ENCODE measurements at places on chromosomes 5 and 9. TPM values are rescaled to one million over a fixed set of nuclear protein-coding genes. Genes with fewer than 3 reads are reported as not detected.

DNA sequence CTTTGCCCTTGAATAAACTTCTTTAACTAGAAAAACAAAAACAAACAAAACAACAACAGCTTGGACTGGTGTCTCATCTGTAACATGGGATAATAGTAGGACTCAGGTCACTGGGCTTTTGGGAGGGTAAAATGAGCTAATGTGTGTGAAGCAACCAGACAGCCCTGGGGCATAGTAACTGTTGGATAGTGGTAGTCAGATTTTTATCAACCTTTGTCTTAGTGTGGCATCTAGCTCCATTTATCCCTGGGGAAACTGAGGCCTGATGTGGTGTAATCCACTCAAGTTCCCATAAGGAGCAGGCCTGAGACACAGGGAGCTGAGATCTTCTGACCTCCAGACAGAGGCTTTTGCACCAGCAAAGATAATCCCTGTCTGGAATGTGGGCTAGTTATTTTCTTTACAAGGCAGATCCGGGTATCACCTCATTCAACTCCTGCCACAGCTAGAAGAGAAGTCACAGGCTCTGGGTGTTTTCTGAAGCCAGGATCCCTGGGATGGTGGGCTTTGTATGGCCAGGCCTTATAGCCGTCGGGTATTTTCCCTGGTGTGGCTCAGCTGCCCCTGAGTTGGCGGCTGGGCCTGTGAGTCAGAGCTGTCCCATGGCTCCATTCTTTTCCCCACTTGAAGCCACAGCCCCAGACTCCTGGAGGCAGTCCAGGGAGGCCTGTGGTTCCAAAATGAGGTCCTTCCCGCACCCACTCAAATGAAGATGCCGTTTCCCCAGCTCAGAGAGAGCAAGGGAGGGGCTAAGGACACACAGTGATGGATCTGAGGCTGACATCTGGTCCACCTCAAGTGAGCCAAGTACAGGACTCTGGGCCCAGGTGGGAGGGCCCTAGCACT is 26.1 kb upstream of the CSF1R start:
- peak overlapping the region; percentile 47 for H3K27ac ChIP-seq
- H3K27me3 ChIP-seq = no peaks in the 10 kb centered on the region
- no peaks in the 10 kb centered on the region for H3K36me3 ChIP-seq
- DNase-seq = no peak

GRCh38 chr5:120016717-120017382 is 387.5 kb downstream of the FAM170A start:
- no peaks in the 10 kb centered on the region for H3K36me3 ChIP-seq
- no peak for DNase-seq
- no peaks in the 10 kb centered on the region for H3K4me1 ChIP-seq
- H3K4me3 ChIP-seq = no peak overlapping the region
- no peaks in the 10 kb centered on the region for H3K27me3 ChIP-seq

GRCh38 chr5:71872311-71872864 is 153.3 kb downstream of the CARTPT start:
- no peaks in the 10 kb centered on the region for H3K36me3 ChIP-seq
- no peaks in the 10 kb centered on the region for H3K27me3 ChIP-seq

GRCh38 chr5:126988021-126988569 is 42.3 kb downstream of the MARCHF3 start:
- no peak for DNase-seq
- H3K4me1 ChIP-seq = no peaks in the 10 kb centered on the region
- no peak overlapping the region for H3K4me3 ChIP-seq
- H3K27ac ChIP-seq = no peak overlapping the region
- no peaks in the 10 kb centered on the region for H3K27me3 ChIP-seq
- no peaks in the 10 kb centered on the region for H3K36me3 ChIP-seq

GRCh38 chr9:127210851-127211730 is 53.5 kb upstream of the GARNL3 start:
- H3K36me3 ChIP-seq = peaks cover 68% of the 10 kb centered on the region
- no peaks in the 10 kb centered on the region for H3K27me3 ChIP-seq
- no peak for DNase-seq
- H3K4me3 ChIP-seq = no peak overlapping the region
- no peaks in the 10 kb centered on the region for H3K4me1 ChIP-seq
- H3K27ac ChIP-seq = no peak overlapping the region

DNA sequence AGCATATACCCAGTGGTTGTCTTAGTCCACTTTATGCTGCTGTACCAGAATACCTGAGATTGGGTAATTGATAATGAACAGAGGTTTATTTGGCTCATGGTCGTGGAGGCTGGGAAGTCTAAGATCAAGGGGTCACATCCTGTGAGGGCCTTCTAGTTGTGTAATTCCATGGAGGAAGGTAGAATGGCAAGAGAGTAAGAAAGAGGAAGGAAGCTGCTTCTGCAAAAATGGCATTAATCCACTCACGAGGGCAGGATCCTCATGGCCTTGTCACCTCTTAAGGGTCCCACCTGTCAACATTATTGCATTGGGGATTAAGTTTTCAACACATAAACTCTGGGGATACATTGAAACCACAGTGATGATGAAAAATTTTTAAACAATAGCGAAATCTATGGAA is 17.0 kb downstream of the BTNL8 start:
- no peaks in the 10 kb centered on the region for H3K4me1 ChIP-seq
- no peak overlapping the region for H3K4me3 ChIP-seq
- no peaks in the 10 kb centered on the region for H3K27me3 ChIP-seq
- H3K36me3 ChIP-seq = peaks cover 5% of the 10 kb centered on the region
- DNase-seq = no peak
- no peak overlapping the region for H3K27ac ChIP-seq

GRCh38 chr5:58358501-58359178 is 101.2 kb downstream of the PLK2 start:
- H3K27me3 ChIP-seq = no peaks in the 10 kb centered on the region
- H3K4me1 ChIP-seq = no peaks in the 10 kb centered on the region
- DNase-seq = no peak
- no peak overlapping the region for H3K4me3 ChIP-seq
- no peaks in the 10 kb centered on the region for H3K36me3 ChIP-seq

- no peaks in the 10 kb centered on the region for H3K4me1 ChIP-seq
- no peak overlapping the region for H3K27ac ChIP-seq
- DNase-seq = no peak
- no peaks in the 10 kb centered on the region for H3K27me3 ChIP-seq
- no peaks in the 10 kb centered on the region for H3K36me3 ChIP-seq
Measured at GRCh38 chr9:818958-819357, 22.5 kb upstream of the DMRT1 start.

GRCh38 chr5:154390096-154390495 is 55.7 kb upstream of the SAP30L start:
- no peak overlapping the region for H3K4me3 ChIP-seq
- H3K36me3 ChIP-seq = peaks cover 12% of the 10 kb centered on the region
- DNase-seq = no peak
- H3K27ac ChIP-seq = no peak overlapping the region
- no peaks in the 10 kb centered on the region for H3K27me3 ChIP-seq

- H3K4me3 ChIP-seq = no peak overlapping the region
- H3K36me3 ChIP-seq = no peaks in the 10 kb centered on the region
- H3K27me3 ChIP-seq = no peaks in the 10 kb centered on the region
- no peak for DNase-seq
Measured at GRCh38 chr9:471320-471719, 256.7 kb downstream of the DOCK8 start.

DNA sequence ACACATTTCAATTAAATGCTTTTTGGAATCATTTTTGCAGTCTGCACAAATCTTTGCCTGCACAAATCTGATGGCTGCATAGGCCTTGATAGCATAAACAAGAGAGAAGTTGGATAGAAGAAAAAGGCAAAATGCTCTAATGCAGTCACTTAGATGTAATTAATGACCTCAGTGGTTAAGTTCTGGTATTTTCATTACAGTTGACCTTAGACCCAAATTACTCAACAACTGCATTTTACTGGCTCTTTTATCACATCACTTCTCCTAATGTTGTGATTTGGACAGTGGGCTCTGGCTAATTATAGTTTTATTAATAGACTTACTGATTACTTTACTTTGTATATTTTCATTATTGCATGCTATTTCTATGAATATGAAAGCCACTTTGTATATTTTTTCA is 34.3 kb downstream of the NTRK2 start:
- H3K27me3 ChIP-seq = no peaks in the 10 kb centered on the region
- H3K4me1 ChIP-seq = no peaks in the 10 kb centered on the region
- H3K36me3 ChIP-seq = no peaks in the 10 kb centered on the region
- H3K27ac ChIP-seq = no peak overlapping the region
- no peak overlapping the region for H3K4me3 ChIP-seq

DNA sequence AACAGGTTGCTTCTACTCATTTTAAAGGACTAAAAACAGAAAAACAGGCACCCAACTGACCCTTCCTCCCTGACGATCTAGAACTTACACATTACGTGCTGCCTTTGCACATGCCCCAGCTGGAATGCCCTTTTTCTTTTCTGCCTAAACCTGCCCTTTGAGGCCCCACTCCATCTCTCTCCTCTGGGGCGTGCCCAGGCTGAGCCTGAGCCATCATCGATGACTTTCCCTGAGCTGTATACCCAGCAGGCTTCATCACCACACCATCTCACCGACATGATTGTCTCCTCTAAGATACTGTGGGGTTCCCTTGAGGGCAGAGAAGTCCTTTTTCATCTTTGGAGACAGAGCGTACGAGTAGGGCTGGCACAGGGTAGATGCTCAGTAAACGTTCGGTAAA is 24.1 kb upstream of the GABBR2 start:
- H3K4me3 ChIP-seq = no peak overlapping the region
- H3K4me1 ChIP-seq = no peaks in the 10 kb centered on the region
- no peak for DNase-seq
- no peak overlapping the region for H3K27ac ChIP-seq

DNA sequence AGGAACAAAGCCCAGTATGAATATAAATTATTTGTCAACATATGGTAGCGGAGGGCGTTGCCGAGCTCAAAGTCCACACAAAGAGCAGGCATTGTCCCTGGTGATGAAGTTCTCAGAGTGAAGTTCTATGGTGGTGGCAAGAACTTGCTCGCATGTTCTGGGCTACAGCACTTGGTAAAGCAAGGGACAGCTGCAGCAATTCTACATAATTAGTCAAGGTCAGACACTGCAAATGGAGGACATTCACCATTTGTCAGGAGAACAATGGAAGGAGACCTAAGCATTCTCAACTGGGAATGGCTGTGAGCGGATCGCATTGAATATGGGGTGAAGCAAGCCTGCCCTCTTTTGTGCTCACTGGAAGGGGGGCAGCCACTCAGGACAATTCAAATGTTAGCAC is 503.8 kb upstream of the ADAMTS16 start:
- H3K27ac ChIP-seq = no peak overlapping the region
- H3K4me3 ChIP-seq = no peak overlapping the region
- no peaks in the 10 kb centered on the region for H3K36me3 ChIP-seq
- DNase-seq = no peak
- H3K27me3 ChIP-seq = no peaks in the 10 kb centered on the region

DNA sequence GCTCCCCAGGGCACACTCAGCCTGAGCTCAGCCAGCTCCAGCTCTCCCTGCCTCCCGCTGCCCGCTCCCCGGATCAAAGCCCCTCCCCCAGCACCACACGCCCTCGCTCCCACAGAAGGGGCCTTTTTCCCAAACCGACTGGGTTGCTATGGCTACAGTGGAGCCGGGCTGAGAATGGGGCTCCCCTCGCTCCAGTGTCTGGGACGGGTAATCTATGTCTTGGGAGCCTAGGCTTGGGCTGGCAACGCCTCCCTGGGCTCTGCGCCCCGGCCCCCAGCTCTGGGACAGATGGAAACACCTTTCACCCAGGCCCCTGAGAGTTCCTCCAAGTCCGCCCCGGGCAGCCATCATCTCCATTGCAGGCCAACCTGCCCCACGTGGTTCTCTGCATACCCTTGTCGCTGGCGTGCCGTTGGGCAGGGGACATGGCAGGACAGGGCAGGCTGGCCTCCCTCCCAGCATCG is 29.6 kb downstream of the NOTCH1 start:
- H3K4me3 ChIP-seq = no peak overlapping the region
- peaks cover 11% of the 10 kb centered on the region for H3K36me3 ChIP-seq
- peaks cover 24% of the 10 kb centered on the region for H3K4me1 ChIP-seq
- no peaks in the 10 kb centered on the region for H3K27me3 ChIP-seq
- H3K27ac ChIP-seq = no peak overlapping the region

DNA sequence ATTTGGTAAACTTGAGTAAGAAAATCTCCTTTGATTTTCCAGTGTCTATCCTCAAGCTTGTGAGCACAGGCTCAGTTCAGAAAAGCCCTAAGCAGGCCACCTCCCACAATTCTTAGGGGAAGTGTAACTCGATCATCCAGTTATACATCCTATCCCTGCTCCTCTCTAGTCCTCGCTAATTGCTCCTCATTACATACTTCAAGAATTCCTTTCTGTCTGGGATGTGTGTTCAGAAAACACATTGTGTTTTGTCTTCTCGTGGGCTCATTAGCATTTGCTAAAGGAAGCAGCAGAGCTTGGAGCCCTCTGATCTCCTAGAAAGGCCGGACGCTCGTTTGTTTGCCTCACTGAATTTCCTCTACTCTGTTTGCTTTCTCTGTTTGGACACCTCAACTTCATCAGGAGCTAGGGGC is 268.2 kb upstream of the RFX3 start:
- H3K27ac ChIP-seq = no peak overlapping the region
- DNase-seq = peak; percentile 10
- H3K27me3 ChIP-seq = no peaks in the 10 kb centered on the region
- H3K4me3 ChIP-seq = no peak overlapping the region
- H3K4me1 ChIP-seq = peaks cover 4% of the 10 kb centered on the region
- no peaks in the 10 kb centered on the region for H3K36me3 ChIP-seq

- H3K4me3 ChIP-seq = no peak overlapping the region
- H3K36me3 ChIP-seq = peaks cover 16% of the 10 kb centered on the region
- DNase-seq = peak; percentile 21
- H3K4me1 ChIP-seq = no peaks in the 10 kb centered on the region
Measured at GRCh38 chr9:132372177-132373095, 17.6 kb upstream of the SETX start.

GRCh38 chr5:149981206-149981605 is 19.2 kb downstream of the TIGD6 start:
- no peak for DNase-seq
- H3K4me3 ChIP-seq = no peak overlapping the region
- H3K36me3 ChIP-seq = no peaks in the 10 kb centered on the region
- H3K27ac ChIP-seq = no peak overlapping the region

DNA sequence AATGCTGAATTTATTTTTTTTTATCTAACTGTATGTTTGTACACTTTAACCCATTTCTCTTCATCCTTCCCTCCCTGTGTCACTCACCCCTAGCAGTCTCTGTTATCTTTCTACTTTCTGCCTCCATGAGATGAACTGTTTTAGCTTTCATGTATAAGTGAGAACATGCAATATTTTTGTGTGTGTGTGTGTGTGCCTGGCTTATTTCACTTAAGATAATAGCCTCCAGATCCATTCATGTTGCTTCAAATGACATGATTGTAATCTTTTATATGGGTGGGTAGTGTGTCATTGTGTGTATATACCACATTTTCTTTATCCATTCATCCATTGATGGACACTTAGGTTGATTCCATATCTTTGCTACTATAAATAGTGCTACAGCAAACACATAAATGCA is 1023.9 kb downstream of the TLE1 start:
- no peak overlapping the region for H3K27ac ChIP-seq
- no peaks in the 10 kb centered on the region for H3K4me1 ChIP-seq
- no peak overlapping the region for H3K4me3 ChIP-seq
- H3K27me3 ChIP-seq = no peaks in the 10 kb centered on the region
- H3K36me3 ChIP-seq = no peaks in the 10 kb centered on the region
- DNase-seq = no peak

GRCh38 chr9:21450733-21451394 is 10.6 kb downstream of the IFNA1 start:
- no peak overlapping the region for H3K4me3 ChIP-seq
- no peaks in the 10 kb centered on the region for H3K4me1 ChIP-seq
- H3K27me3 ChIP-seq = no peaks in the 10 kb centered on the region
- no peaks in the 10 kb centered on the region for H3K36me3 ChIP-seq
- DNase-seq = no peak
- no peak overlapping the region for H3K27ac ChIP-seq

BSPRY gene
- polyA plus RNA-seq = 16.8 TPM

ADAMTS12 gene
- polyA plus RNA-seq = 0.37 TPM

SMIM33 gene
- polyA plus RNA-seq = 0.45 TPM

PANK3 gene
- polyA plus RNA-seq = 16.3 TPM

GFM2 gene
- 24.8 TPM for polyA plus RNA-seq

HTR4 gene
- 1.6 TPM for polyA plus RNA-seq

SLC34A3 gene
- 0.21 TPM for polyA plus RNA-seq

PCDHB11 gene
- polyA plus RNA-seq = 0.65 TPM

COL23A1 gene
- polyA plus RNA-seq = 1.4 TPM

GPX8 gene
- 6.6 TPM for polyA plus RNA-seq
